ENCODE measurements at places on chromosomes 7 and 10.

- no peak for DNase-seq
These were observed 30.6 kb downstream of the CFAP46 start for GRCh38 chr10:132911786-132912097.

- DNase-seq: no peak
These were observed 115.9 kb downstream of the ZMIZ1 start for GRCh38 chr10:79184657-79185056.

GRCh38 chr10:92571649-92572048, 2.2 kb downstream of the IDE start:
- no peak for DNase-seq

GRCh38 chr10:7662522-7662921, 4.2 kb downstream of the ITIH5 start:
- DNase-seq: no peak

DNA sequence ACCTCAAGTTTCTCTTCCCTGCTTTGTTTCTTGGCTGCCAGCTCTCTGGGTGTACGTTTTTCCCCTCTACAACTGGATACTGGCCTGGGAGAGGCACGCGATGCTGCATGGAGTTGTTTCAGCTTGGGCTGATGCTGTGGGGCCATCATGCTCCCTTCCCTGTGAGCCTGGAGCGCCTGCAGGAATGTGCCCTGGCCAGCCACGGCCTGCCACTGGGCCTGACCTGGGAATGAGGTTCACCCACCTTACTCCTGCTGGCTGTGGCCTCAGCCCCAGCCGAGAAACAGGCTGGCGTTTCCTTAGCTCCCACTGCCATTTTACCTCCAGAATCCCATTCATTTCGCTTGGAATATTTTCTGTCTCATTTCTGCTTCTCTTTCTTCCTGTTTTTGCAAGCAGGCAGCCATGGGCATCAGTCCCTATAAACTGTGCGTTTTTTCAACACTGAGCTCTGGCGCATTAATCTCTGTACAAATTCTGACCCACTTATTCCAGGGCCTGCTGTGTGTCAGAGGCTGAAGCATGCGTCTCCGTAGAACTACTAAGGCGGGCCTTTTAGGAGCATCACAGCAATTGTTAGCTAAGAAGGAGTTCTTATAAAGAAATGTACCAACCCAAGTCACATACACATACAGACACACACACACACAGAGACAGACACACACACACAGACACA, 57.9 kb downstream of the GATA3 start:
- no peak for DNase-seq

GRCh38 chr7:91778416-91778815, 102.1 kb downstream of the MTERF1 start:
- no peak for DNase-seq

- no peak for DNase-seq
These were observed 88.1 kb upstream of the RSU1 start for GRCh38 chr10:16905320-16905719.

DNA sequence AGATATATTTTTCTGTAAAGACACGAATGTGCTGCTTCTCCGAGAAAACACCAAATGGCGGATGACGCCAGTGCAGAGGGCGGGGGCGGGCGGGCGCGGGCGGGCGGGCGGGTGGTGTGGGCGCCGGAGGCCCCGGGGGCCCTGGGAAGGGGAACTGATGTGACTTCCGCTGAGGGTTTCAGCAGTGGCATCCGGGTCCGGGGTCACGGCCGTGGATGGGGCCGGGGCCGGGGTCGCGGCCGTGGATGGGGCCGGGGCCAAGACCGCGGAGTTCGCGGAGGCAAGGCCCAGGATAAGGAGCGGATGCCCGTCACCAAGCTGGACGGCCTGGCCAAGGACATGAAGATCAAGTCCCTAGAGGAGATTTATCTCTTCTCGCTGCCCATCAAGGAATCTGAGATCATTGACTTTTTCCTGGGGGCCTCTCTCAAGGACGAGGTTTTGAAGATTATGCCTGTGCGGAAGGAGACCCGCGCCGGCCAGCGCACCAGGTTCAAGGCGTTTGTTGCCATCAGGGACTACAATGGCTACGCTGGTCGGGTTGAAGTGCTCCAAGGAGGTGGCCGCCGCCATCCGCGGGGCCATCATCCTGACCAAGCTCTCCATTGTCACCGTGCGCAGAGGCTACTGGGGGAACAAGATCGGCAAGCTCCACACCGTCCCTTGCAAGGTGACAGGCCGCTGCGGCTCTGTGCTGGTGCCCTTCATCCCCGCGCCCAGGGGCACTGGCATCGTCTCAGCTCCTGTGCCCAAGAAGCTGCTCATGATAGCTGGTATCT, 20.3 kb upstream of the IGF2BP3 start:
- DNase-seq: peak; percentile 68

DNA sequence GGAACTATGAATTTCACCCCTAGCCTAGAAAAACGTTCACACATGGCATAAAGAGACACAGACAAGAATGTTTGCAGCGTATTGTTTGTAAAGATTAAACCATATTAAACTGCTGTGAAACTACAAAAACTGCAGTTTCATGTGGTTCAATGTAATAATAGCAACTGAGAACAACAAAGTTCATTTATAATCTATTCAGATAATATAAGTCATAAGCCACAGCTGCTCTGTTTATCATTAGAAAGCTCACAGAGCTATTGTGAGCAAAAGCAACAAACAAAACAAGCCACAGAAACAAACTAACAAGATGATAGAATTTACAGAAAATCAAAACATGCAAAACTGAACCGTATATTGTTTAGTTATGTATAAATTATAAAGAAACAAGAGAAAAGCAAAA, 113.5 kb downstream of the AHR start:
- no peak for DNase-seq

GRCh38 chr7:50857804-50858489, 75.3 kb upstream of the GRB10 start:
- no peak for DNase-seq

DNA sequence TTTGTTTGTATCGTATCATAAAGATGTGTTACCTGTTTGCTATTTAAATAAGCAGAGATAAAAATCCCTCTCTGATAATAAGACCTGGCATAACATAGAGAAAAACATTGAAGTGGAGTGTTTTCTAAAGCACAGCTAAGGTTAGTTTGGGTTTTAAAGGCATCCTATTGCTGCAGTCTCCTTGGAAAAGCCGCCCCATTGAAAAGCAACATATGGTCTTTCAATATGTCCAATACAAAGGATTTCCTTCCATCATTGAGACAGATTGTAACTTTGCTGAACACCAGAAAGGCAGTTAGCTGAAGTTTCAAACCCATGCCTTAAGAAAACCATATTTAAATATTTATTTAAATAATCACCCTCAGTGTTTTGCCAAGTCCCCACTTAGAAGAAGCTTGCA, 898.5 kb upstream of the KCND2 start:
- no peak for DNase-seq

DNA sequence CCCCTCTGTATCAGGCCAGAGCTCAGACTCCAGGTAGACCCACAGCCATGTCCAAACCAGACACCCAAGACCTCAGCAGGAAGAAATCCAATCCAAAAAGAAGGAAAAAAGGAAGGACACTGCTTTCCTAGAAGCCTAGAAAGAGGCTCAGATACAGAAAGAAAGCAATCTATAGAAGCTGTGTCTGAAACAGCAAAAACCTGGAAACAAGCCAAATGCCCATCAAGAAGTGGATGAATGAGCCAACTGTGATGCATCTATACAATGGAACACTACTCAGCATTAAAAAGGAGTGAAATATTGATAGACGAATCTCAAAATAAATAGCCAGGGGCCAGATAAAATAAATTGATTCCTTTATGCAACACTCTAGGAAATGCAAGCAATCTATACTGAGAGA, 31.6 kb downstream of the GRB10 start:
- no peak for DNase-seq

DNA sequence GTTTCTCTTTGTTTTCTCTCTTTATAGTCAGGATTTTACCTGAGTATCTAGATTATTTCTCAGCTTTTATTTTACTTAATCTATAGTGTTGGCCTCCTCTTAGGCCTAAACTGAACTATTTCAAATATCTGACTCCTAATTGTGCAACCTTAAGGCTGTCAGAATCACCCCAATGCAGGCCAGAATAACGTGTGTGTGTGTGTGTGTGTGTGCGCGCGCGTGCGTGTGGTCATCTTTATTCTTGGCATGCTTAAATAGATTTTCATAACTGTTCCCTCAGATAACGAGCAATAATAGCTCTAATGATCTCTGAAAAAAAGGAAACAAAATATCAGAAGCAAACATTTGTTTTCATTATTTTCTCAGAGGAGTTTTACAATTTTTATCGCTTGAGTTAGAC, 92.4 kb downstream of the PCDH15 start:
- no peak for DNase-seq

DNA sequence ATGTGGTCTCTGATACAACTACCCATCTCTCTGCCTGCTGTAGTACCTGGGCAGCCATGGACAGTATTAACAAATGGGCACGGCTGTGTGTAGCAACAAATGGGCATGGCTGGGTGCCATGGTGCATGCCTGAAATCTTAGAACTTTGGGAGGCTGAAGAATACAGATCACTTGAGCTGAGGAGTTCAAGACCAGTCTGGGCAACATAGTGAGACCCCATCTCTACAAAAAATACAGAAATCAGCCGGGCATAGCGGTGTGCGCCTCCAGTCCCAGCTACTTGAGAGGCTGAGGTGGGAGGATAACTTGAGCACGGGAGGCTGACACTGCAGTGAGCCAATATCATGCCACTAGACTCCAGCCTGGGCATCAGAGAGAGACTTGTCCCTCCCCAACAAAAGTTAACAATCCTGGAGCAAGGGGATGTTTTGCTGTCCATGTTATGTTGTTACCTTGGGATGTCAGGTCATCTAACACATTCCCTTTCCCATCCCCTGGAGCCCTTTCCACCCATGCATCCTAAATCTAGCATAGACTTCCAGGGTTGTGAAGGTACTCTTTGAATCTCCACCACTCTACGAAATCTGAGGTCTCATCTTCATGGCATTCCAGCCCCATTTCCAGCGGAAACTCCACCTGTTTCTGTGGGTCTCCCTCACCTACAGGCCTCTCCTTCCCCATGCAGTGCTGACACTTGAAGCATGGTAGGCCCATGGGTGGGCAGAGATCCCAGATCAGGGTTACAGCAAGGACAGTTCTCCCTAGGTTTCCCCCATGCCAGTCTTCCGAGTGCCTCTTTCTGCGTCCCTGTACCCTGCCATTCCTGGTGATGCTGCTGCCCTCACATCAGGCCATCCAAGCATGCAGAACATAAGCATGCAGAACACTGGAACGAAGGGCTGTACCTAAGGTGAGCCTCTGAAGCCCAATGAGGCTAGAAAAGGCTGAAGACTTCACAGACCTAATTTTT, 13.1 kb downstream of the FXYD4 start:
- DNase-seq: no peak

- no peak for DNase-seq
These were observed 150.4 kb downstream of the CXCL12 start for GRCh38 chr10:44234483-44234875.

DNA sequence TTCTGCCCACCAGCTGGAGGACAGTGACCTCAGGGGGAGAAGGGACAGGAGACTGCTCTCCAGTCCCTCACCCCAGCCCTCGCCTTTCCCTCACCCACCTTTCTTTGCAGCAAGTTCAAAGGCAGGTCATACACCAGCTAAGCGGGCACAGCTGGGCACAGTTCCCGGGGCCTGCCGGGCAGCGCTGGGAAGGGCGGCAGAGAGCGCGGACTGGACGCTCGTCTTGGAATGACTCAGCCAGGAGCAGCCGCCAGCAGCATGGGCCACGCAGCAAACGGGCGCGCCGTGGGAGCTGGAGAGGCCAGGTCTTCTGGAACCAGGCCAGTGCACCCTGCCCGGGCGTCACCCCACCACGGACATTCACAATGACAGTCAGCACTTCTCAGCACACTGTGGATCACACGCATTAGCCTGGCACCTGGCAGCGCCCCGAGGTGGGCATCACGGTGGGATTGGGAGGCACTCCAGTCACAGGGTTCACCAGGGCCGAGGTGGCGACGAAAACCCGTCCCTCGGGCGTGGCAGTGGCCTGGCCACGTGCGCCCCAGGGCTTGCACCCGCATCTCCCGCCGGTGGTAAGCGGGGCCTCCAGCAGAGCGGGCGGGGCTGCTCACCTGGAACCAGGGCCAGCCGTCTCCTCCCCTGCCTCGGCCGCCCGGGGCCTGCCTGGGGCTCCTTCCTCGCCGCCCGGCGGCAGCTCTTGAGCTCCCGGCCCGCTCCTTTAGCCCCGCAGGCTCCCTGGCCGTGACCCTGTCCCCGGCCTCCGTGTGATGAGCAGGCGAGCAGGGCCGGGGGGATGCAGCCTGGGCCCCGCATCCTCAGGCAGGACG, 29.0 kb upstream of the WDFY4 start:
- no peak for DNase-seq

- no peak for DNase-seq
These were observed 50.1 kb upstream of the LMTK2 start for GRCh38 chr7:98056580-98056979.

GRCh38 chr10:90344226-90344625, 513.6 kb downstream of the HTR7 start:
- no peak for DNase-seq

- DNase-seq: no peak
These were observed 5.7 kb downstream of the BLVRA start for GRCh38 chr7:43764039-43764761.

- no peak for DNase-seq
These were observed 269.0 kb upstream of the PHF14 start for GRCh38 chr7:10704653-10705052.

DNA sequence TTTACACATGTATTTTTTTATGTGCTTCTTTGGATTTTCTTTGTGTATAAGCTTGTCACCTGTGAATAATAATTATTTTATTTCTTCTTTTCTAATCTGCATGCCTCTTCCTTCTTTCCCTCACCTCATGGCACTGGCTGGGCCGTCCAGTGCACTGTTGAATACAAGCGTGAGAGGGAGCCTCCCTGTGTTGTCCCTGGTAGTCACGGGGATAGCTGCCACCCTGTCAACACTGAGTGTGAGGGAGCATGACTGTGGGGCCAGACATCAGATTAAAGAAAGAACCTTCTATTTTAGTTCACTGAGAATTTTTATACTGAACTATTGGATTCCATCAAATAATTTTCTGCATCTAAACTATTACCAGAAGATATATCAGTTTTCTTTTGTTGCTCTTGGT, 187.9 kb downstream of the CDC14C start:
- DNase-seq: no peak

DNA sequence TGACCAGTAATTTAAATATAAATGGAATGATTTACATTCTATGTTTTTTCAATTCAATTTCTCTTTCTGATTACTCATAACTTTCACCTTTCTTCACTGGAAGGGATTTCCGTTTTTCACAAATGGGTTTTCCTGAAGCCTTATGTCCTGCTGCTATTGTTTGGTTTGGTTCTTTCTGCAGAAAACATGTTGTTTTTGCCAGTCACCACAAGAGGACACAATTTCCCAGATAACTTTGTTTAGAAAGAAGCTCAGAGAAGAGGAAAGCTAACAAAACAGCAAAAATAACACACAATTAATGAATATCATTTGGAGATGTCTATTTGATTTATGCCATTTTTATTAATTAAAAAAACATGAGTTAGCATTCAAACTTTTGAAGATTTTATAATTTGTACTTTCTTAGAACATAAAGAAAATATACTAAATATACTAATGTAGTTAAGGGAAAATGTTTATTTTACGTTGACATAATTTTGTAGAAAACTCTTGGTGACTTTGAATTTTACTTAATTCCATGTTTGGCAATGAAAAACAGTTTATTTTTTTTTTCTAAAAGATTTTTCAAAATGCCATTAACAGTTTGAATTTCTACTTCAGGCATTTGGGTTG, 4.6 kb upstream of the TWIST1 start:
- no peak for DNase-seq

- no peak for DNase-seq
These were observed 111.4 kb downstream of the TFPI2 start for GRCh38 chr7:93779115-93779514.

GRCh38 chr10:131689486-131689885, 211.3 kb upstream of the PPP2R2D start:
- DNase-seq: no peak

Data from CD8-positive, alpha-beta memory T cell (primary cell).